BE2C (cell line): ENCODE measurements at places on chromosomes 7 and 10.

GRCh38 chr10:62046522-62047227 is 145.2 kb downstream of the ARID5B start:
- peak; percentile 24 for DNase-seq

DNA sequence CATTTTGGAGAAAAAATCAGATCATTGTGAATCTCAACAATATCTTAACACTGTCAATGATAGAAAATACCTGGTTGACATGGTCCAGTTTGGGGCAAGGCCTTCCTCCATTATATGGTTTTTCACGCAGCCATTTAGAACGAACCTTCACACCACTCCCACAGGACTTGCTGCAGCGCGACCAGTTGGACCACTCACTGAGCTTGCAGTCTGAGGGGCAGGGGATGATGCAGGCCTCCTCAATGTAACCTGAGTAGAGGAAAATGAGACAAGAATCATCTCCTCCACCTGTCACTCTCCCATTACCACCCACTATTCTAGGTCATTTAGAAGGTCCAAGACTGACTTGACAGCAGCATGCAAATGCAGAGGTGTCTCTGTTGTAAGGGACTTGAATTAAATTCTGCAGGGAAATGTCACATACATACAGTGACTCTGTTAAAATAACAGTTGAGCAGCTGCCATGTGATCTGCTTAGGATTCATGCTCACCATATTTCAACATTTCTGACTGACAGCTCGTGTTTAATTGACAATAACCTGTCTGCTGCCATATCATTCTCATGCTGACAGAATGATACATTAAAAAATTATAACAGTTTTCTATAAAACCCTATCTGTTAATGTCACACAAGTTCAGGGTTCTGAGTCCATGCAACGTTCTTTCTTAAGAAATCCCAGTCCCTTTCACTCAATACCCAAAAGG is 403.0 kb downstream of the THSD7A start:
- no peak for DNase-seq

GRCh38 chr10:22110761-22111160 is 107.1 kb downstream of the EBLN1 start:
- no peak for DNase-seq

DNA sequence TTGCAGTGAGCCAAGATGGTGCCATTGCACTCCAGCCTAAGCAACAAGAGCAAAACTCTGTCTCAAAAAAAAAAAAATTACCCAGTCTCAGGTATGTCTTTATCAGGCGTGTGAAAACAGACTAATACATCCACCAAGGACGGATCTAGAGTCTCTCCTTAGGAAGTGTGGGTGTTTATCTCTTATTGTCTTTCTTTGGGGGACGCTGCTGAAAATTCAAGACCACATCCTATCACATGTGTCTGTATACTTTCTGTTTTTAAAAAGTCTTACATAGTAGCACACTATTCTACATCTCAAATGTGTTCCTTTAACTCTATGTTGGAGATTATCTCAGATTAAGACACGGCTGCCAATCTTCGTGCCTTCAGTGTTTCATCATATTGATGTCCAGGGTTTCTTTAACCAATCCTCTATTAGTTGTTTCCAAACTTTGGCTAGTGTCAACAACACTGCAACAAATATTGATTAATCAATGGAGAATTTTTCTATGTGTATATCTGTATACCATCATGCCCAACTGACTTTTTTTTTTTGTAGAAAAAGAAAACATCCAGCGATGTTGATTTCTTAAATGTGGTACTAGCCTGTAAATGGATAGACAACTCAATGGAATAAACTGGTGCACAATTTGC is 92.3 kb upstream of the KDM7A start:
- DNase-seq: no peak

DNA sequence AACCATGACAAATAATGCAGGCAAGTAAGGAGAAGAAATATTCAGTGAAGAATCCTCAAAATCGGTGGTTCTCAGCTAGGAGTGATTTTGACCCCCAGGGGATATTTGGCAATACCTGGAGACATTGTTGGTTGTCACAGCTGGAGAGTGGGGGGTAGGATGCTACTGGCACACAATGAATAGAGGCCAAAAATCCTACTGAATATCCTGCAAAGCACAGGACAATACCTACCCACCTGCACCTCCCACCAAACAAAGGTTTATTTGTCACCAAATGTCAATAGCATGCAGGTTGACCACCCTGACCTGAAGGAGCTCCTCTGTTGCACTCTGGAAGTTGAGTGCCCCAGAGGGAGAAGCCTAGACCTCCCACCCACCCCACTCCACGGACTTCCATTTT is 1028.6 kb downstream of the CNTNAP2 start:
- no peak for DNase-seq

DNA sequence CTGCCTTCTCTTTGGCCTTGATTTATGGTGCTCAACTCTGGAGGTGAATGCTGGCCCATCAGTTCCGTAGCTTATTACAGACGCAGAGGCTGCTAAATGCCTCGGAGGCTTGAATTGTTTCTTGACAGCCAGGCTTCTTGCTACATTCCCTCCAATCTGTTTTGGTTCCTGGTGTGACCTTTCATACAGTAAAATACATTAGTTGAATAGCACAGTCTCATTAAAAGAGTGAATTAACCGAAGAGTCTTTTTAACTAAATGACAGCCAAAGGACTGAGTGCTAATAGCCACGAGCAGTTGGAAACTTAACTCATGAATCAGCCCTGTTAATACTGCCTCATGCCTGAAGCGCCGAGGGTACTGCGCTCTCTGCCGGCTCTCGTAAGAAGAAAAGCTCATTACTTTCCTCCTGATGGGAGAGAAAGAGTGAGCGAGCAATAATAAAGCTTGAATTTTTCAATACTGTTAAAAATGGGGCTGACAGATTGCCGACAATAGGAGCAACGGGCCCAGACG is 236.4 kb upstream of the GPR26 start:
- peak; percentile 37 for DNase-seq

DNA sequence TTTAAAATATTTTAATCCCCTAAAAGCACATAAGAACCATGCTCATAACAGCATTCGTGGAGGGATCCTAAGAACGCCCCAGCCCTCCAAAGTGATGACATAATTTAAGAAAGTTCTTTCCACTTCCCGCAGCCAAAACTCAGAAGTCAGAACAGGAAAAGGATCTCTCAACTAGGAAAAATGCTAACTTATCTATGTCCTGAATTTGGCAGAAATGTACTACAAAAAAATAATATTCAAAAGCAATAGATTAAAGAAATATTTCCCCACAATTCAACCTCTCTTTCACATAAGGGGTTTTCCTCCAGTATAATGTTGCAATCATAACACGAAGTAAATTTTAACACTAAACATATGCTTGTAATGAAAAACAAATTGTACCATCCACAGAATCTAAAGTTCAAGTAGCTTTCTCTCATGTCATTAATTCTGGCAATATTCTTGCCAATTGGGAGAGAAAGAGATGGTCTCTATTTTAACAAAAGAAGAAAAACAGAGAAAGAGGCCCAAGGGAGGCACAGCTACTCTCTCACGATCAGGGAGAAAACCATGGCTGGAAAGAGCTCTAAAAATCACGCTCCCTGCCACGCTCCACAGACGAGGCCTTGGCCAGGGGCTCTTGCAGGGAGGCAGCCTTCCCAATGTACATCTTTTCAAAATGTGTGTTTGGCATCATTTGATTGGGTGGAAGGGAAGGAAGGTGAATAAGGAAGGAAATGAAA is 22.9 kb downstream of the ASB13 start:
- no peak for DNase-seq

DNA sequence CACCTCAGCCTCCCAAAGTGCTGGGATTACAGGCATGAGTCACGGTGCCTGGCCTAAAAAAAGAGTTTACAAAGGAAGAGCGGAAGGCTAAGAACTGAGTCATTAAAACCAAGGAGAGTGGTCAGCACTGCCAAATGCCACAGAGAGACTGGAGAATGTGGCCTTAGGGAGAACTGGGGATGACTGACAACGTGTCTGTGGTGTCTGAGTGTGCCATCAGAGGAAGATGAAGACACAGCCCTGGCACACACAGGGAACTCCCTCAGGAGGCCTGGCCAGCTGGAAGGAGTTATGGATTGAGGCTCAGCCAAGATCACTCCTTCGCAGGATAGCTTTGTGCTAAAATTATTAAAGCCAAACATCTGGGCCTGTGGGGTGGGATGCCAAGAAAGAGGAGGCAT is 3.9 kb upstream of the INA start:
- no peak for DNase-seq

- no peak for DNase-seq
Observed at GRCh38 chr10:14366760-14367159, 36.0 kb upstream of the FRMD4A start.

DNA sequence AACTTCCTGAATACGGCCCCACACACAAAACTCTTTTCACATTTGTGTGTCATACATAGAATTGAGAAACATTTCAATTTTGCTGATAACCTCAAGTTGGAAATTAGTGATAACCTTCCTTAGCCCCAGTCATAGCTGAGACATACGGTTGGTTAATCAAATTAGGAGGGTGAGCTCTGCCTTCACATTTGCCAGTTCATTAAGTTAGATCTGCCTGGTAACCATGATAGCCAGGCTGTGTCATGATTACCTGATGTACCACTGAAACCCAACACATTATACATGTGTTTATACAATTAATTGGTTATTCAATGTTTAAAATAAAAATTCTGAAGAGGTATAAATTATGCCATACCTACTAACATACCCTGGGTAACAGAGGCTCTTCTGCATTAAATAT is 60.8 kb upstream of the RAB11FIP2 start:
- peak; percentile 12 for DNase-seq

DNA sequence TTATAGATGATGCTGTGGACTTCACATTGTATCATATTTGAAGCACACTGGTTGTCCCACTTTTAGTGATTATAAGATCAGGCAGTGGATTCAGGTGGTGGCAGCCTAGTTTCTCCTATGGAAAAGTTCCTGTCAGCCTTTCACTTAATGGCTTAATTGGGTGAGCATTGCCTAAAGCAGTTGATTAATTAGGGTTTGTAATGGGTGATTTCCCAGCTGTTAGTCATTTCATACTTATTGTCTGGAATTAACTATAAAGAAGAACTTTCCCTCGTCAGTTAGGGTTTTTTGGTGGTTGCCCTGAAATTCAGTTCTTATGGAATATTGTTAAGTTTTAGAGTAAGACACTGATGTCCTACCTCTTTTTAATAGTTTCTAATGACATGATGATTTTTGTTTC is 78.8 kb downstream of the SLC25A40 start:
- no peak for DNase-seq

DNA sequence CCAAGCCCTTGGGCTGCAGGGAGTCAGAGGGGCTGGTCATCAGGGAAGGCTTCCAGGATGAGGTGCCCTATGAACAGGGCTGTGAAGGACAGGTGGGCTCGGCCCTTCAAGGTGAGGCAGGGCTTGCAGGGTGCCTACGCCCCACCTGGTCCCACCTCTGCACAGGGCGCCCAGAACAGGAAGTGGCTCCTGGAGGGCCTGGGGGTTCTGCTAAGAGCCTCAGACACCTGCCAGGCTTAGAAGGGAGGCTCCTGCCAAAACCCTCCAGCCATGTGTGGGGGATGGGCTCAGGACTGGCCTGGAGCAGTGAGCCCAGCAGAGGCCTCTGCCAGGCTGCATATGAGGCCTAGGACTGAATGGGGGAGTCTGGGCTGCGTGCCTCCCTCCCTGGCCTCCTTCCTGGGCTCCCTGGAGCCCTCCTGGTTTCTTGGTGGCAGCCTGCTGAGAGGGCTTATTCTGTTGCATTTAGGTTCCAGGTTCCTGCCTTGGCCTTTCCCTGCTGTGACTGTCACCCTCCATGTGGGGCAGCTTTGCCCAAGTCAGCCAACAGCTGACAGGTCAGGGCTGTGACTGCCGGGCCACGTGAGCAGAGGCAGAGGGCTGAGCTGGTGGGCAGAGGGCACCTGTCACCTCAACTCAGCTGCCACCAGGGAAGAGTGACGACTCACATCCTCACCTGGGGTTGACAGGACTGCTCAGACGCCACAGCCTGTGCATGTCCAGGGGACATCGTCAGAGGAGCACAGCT is 45.2 kb upstream of the MSMB start:
- DNase-seq: no peak

- DNase-seq: no peak
Observed at GRCh38 chr10:44832595-44833390, 78.3 kb upstream of the TMEM72 start.

DNA sequence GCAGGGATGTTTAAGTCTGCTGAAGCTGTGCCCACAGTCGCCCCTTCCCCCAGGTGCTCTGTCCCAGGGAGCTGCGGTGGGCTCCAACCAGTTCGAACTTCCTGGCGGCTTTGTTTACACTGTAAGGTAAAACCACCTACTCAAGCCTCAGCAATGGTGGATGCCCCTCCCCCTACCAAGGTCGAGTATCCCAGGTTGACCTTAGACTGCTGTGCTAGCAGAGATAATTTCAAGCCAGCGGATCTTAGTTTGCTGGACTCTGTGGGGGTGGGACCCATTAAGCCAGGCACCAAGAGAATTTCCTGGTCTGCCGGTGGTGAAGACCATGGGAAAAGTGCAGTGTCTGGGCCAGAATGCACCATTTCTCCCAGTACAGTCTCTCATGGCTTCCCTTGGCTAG is 56.0 kb downstream of the CCDC7 start:
- DNase-seq: no peak

DNA sequence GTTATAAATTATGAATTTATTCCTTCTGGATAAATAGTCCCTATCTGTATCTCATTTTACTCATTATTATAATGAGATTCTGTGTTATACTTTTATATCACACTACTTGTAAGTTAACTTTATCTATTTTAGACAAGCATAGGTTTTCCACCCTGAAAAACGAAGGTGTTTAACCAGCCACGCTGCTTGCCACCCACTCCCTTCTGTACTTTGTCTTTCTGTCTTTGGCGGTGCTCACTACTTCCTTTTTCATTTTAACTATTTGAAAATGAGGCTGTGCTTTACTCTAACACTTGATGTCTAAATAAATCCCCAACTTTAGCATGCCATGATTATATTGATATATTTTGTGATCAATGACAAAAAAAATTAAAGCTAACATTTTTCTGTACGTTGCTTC is 952.9 kb downstream of the DNAJB9 start:
- DNase-seq: no peak

DNA sequence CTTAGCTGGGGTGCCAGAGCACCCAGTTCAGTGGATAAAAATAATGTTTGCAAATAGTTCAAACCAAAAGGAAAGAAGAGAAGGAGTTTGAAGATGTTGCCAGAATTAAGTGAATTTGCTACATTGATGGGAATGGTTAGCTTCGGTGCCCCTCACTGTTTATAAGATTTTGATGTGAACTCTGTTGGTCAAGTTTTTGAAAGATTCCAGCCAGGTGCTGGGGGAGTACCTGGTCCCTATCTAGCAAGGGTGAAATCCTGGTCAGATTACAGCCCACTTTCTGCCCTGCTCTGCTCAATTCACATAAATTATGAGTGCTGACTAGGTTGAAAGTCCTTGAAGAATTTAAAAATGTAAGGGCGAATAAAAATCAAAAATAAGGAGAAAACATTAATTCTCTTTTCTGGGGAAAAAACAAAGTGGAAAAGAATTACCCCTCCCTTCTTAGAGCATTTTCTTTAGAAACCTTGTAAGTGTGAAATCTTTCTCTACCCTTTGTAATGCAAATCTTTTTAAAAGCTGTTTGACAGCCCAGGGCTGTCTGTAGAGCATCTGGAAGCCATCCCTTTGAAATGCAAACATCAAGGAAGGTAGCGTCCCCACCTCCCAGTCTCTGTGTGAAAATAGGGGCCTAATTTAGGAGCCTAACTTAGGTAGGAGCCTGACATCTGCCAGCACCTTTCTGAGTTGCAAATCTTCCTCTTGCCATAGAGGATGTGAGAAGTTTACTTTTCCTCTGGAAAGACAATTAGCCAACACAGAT is 1.4 kb upstream of the GIMAP5 start:
- no peak for DNase-seq

- DNase-seq: no peak
Observed at GRCh38 chr7:129990403-129991192, 37.8 kb upstream of the UBE2H start.

GRCh38 chr7:111911166-111911961 is 294.8 kb downstream of the DOCK4 start:
- no peak for DNase-seq
